Left cardiac atrium (tissue), 4 donors: ENCODE measurements at places on chromosomes 7 and 10.
A peak's percentile ranks its signal among the peaks of the same experiment; 100 is the strongest.

DNA sequence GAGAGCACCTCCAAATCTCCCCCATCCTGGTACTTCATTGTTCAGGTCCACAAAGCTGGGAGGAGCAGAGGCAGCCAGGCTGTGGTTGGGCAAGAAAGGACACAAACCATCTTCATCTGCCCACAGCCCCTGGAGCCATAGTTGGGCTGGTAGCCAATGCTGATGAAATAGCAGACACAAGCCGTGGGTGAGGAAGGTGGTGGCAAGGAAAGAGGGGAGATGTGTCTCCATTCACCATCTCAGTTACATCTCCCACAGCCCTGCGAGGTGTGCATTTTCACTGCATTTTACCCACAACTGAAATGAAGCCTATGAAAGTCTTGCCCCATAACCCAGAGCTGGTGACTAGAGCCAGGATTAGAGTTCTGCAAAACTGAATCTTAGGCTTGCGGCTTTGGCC, 35.0 kb downstream of the PIK3AP1 start:
- DNase-seq: no peak

DNA sequence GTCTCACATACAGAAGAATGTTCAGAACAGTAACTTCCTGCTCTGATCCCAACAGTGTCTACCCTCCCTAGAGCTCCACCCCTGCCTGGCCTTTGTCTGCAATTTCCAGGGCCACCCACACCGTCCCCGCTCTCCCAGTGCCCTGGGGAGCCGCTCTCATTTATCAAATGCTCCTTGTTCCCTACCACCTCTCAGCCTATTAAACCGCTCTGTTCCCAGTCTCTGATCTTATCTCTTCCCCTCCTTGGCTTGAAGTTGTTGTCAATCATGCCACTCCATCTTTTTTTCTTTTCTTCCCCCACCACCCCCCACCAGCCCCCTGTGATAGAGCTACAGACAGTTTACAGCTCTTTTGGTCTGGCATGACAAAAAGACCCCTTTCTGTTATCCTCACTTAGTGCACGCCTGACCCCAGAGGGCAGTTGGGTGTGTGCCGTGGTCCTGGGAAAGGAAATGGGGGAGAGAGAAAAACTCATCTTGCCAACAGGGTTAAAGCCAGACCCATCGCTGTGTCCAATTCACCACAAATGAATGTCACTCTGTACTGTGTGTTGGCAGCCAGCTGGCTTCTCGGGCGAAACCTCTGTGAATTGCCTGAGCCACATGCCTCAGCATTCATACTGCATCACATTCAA, 28.8 kb upstream of the HECTD2 start:
- DNase-seq: peak; percentile 38

DNA sequence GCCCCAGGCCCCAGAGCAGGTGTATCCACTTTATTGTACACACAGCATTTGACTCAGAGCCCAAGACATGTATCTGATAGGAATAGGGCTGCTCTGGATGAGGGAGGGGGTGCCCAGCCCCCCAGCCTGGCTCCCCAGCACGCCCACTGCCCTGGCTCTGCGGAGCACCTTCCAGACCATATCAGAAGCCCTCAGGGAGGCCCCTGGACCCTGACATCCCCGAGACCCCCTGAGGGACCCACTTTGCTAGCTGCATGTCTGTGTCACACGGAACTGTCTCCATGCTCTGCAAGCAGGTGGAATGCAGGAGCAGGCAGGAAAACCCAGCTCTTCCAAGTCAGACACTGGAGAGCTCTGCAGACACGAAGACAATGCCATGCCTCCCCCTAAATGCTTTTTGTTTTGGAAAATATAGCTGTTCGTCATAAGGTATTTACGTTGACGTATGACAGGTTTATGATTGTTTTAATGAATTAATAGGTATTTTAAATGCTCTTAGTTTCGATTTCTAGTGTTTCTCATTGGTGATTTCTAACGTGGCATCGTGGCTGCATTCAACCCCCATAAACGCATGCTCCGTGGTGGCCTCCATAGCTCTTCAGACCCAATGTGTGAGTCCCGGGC, 92.8 kb upstream of the INSIG1 start:
- DNase-seq: no peak

- no peak for DNase-seq
Observed at GRCh38 chr10:11093771-11094736, 76.4 kb downstream of the CELF2 start.

DNA sequence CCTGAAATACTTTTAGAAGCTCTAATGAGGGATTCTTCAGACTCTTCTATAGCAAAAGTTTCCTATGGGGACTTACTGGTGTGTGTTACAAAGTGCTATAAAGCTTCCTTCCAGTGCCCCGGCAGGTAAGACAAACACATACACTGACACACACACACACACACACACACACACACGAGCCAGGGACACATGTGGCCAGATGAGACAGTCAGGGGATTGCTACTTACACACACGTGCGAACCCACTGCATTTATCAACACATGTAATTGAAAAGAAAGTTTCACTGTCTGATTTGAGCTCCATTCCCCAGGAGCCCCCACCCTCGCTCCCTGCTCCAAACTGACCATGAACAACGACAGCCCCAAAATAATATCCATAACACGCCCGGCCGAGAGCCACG, 119.8 kb downstream of the PRPF18 start:
- no peak for DNase-seq

DNA sequence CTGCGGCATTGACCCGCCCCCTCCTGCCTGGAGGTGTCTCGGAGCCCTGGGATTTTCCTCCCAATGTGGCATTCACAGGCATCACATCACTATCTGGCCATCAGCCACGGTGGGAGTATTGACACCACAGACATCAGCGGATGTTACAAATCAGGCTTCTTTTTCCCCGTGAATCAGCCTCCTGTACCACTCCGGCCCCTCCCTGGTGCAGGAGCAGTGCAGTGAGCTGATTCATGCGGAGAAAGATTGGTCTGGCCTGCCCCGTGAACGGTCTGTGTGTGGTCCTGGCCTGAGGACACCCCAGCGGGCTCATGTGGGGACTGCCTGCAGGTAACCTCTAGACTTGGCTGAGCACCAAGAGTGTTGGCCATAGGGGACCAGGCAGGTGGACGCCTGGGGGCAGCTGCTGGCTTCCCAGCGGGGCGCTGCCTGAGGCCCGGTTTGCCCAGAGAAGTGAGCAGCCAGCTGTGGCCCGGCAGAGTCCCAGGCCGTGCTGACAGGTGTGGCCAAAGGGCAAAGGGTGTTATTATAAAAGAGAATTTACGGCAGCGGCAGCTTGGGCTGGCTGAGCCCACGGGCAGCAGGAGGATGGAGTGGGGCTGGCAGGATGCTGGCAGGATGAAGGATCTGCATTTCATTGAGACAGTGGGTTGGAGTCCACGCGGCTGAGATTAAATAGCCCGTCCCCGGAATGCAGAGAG, 32.1 kb upstream of the GNA12 start:
- DNase-seq: no peak

- no peak for DNase-seq
Observed at GRCh38 chr10:30403494-30403893, 30.5 kb upstream of the MAP3K8 start.

- DNase-seq: no peak
Observed at GRCh38 chr7:25988640-25989039, 163.4 kb upstream of the NFE2L3 start.

- DNase-seq: no peak
Observed at GRCh38 chr7:70624500-70625103, 507.3 kb upstream of the GALNT17 start.

DNA sequence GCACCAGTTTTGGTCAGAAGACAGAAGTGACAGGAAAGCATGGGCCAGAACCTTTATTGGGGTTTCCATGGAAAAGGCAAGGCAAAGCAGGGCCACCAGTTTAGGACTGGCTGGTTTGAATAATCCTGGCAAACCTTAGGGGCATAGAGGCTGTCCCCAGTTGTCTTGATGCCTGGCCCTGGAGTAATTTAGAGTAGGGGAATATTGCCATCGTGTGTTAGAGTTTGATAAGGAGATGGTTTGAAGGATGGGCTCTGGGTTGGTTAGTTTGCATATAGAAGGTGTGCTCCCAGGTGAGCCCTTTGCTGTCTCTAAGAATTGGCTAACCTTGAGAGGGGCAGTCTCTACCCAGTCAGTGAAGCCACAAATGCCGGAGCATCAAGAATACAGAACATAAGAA, 79.6 kb downstream of the ZNF777 start:
- DNase-seq: no peak

- no peak for DNase-seq
Observed at GRCh38 chr10:81828251-81828650, 46.7 kb upstream of the NRG3 start.

DNA sequence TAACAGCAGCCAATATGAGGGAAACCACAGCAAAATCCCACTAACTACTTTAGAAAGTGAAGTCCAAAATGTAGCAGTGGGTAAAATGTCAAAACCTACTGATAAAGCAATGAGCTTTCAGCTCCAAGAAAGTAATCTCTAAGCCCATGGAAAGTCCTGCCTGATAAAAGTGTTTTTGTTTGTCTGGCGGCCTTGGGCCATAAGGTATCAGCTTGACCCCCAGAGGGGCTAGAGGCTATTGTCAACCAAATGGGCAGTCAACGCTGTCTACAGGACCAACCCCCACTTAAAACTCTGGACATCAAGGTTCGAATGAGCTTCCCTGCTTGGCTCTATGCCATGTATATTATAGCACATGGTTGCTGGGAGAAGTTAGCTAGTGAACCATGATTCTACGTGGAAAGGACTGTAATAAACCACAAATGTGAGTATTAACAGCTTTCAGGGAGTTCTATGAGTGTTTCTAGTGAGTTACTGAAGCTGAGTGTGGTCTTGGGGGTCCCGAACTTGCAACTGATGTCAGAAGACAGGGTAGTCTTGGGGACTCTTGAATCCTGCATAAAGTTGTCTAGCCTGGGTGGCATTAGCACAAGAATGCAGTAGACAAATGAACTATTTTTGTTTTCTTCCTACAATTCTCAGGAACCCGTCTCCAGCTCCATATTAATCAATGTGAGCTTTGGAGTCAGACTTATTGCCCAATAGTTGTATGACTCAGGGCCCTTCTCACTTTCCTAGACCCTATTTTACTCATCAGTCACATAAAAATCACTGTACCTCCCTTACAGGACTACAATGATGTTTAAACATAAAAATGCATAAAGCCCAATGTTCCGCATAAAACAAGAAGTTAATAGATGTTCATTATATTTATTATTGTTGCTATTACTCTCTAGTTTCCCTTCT, 164.9 kb downstream of the DGKI start:
- DNase-seq: no peak

GRCh38 chr10:132585732-132586722, 48.4 kb downstream of the INPP5A start:
- peak; percentile 56 for DNase-seq

DNA sequence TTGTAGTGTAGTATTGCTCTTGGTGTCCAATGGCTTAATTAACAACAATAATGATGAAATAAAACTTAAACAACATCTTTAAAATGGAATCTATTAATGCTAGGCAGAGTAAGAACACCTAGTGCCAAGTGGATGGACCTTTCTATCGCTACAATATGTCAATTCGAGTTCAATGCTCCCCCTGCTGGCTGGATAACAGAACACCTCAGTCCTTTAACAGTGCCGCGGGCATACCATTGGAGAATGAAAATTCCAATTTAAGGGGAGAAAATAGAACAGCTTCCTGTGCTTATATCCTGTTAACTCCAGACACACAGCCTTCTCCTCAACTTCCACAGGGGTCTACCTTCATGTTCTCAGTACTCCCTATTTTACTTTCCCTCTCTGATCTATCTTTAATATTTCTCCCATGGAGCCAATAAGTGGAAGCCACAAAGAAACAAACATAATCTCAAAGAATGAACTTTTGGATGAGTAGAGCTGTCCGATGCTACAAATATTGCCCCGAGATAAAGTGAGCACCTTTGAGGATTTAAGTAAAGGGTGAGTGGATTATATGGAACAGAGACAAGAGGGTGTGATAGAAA, 41.4 kb downstream of the COL1A2 start:
- DNase-seq: peak; percentile 62

DNA sequence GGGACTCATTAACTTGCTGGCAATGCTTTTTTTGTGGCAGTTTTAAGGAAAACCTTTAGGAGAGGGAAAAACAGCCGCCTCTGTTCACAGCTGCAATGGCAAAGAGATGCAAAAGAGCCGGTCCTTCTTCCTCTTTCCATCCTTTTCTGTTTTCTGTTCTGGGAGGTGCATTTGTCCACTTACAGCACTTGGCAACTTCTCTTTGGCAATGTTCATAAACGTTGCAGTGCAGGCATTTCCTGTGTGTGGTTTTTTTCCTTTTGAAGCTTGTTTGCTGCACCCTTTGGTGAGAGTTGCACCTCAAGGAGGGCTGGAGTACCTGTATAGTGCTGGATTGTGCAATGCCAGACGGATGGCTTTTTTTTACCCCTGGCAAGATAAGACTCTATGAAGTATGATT, 53.9 kb upstream of the HABP2 start:
- no peak for DNase-seq

DNA sequence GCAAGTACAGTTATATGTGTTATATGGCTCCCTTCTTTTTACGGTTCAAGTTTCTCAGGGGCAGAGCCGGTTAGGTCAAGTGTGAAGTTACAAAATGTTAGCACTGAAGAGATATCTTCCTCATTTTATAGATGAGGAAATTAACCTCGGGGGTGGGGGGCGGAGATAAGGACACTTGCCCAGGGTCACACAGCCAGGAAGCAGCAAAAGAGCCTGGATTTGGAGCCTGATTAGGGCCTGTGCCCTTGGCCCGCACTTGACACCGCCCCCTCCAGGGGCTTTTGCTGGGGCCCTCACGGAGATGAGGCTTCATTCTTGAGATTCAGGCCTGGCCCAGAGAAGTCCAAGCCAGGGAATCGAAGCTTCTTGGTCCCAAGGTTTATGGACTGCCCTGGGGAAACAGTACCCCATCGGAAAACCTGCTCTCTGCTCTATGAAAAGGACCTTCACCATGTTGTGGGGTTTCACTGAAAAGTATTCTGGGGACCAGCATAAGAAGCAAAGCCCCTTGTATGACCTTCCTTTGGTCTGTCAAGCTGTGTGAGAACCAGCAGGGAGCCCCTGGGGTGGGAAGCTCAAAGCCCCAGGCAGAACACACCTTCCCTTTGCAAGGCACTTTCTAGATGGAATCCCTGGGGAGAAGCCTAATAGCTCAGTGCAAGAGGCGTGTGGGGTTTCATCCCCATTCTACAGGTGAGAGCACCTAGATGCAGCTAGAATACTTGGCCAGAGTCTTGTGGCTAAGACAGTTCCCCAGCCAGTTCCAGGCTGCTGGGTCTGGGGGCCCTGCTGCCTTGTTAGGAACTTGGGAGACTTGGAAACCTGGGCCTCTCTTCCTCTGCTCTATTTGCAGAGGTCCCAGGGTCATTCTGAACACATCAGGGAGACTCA, 21.9 kb downstream of the UNC5B start:
- peak; percentile 40 for DNase-seq

- no peak for DNase-seq
Observed at GRCh38 chr7:100888988-100889750, at the start of gene UFSP1. Gene UFSP1 (minus strand): TSS chr7:100889715. CDS start chr7:100889271, 444 bp downstream.

GRCh38 chr10:124283949-124284250, 134.8 kb downstream of the OAT start:
- no peak for DNase-seq

DNA sequence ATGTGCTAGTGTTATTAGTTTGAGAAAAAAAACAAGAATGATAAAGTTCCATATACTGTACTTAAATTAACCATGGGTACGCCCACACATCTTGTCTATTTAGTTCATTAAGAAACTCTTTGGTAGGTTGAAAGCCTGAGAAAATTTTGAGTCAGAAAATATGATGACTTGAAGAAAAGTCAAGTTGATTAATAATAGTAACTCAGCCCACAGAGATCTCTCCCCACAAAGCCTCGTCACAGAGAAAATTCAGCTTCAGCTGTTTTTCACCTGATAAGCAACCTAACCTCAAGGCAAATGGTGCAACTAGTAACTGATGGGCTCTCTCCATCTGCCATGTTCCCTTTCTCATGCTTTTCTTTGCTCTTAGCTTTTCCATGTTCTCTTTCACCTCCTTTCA, 1021.6 kb downstream of the GATA3 start:
- no peak for DNase-seq

GRCh38 chr7:67493366-67493765, 496.7 kb downstream of the TYW1 start:
- DNase-seq: no peak
